Naive thymus-derived CD8-positive, alpha-beta T cell (primary cell): ENCODE measurements at places on chromosomes 1 and 21.

GRCh38 chr21:14675774-14676530, 129.8 kb upstream of the SAMSN1 start:
- peak; percentile 70 for DNase-seq
- no peaks in the 10 kb centered on the region for H3K27me3 ChIP-seq
- H3K36me3 ChIP-seq: no peaks in the 10 kb centered on the region
- peaks cover 53% of the 10 kb centered on the region for H3K4me1 ChIP-seq
- peak overlapping the region; percentile 100 for H3K27ac ChIP-seq

DNA sequence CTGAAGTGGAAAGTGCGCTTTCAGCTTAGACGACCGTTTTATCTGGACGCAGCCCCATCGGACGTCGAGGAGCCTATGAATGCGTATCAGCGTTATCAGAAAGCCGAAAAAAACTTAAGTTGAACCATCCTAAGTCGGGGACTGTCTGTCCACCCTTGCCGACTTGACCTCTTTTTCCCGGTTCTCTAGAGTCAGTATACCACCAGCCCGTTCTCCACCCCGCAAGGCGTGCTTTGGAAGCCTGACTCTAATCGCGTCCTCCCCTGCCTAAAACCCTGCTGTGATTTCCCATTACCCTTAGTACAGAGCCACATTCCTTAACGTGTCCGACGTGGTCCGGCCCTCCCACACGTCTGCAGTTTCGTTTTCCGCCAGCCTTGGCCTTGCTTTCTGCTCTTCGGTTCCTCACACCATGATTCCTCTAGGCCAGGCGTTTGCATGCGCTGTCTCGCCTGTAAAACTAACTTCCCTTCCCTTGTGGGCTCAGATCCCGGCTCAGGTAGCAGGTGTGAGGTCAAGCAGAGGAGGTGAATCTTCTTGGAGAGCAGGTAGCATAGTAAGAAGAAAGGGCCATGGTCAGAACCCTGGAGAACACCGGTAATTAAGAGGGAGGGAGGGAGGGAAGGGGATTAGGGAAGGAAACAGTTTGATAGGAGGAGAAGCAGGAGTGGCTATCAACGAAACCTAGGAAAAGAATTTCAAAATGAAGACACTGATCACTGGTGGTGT, 865 bp downstream of the ADPRS start:
- peaks cover 6% of the 10 kb centered on the region for H3K4me1 ChIP-seq
- H3K4me3 ChIP-seq: peak overlapping the region; percentile 87
- DNase-seq: no peak
- H3K27me3 ChIP-seq: no peaks in the 10 kb centered on the region

DNA sequence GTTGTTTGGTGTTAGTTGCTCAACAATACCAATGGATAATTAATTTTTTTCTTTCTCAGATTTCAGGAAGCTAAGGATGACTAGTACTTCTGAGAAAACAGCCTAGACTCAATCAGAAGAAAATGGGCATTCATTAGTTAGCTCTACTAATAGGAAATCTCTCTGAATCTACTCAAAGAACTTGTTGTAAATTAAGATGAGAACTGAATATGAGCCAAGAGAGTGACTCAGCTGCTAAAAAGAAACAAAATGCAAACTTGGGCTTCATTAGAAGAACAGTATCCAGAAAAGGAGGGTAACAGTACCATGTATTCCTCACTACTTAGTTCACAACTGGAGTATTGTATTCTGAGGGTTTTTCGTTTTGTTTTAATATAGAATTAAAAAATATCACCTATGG, 12.5 kb downstream of the FOXJ3 start:
- no peak overlapping the region for H3K4me3 ChIP-seq
- DNase-seq: no peak
- H3K27me3 ChIP-seq: no peaks in the 10 kb centered on the region
- H3K36me3 ChIP-seq: no peaks in the 10 kb centered on the region
- peaks cover 85% of the 10 kb centered on the region for H3K4me1 ChIP-seq

DNA sequence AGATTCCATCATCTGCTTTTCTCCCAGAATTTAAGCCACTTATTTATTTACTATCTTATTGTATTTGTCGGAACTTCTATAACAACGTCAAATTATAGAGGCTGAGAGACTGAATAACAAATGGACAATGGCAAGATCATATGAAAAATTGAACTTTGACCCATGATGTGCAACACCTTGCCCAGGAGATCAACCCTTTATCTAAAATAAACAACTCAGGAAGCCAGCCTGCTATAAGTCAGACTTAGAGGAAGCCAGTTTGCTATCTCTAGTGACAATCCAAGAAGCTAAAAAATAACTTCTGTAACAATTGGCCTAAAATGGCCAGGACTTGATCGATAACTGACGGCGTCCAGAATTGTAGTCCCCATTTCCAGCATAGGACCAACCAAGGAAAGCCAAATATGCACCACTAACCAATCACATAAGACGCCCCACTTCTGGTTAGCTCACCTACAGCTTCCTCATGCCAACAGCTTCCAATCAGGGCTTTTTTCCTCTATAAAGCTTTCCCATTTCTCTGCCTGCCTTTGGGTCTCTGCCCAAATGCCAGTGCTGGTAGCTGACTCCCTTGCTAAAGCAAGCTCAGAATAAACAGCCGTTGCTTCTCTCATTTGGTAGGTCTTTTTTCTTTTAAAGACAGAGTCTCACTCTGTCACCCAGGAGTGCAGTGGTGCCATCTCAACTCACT, 28.5 kb downstream of the ANP32E start:
- no peaks in the 10 kb centered on the region for H3K36me3 ChIP-seq
- no peak for DNase-seq
- H3K27me3 ChIP-seq: no peaks in the 10 kb centered on the region
- no peaks in the 10 kb centered on the region for H3K4me1 ChIP-seq
- H3K27ac ChIP-seq: no peak overlapping the region

DNA sequence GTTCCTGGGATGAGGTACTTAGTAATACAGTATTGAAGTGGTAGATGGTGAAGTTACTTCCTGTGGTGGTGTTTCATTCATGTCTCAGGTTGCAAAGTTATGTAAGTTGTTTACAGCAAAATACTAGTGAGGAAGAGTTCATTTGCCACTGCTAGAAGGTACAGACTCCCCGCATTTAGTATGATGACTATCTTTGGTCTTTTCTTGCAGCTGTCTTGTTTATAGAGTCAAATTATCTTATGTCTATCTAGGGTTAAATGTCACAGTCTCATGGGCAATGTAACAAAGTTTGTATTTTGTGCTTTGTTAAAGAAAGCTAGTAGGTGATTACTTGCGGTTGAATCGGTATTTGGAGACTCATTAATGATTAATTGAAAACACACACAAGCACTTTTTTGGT, 50.2 kb downstream of the LRRC8D start:
- H3K4me1 ChIP-seq: peaks cover 20% of the 10 kb centered on the region
- peak overlapping the region; percentile 28 for H3K4me3 ChIP-seq
- H3K27me3 ChIP-seq: no peaks in the 10 kb centered on the region
- H3K36me3 ChIP-seq: peaks cover 11% of the 10 kb centered on the region
- peak overlapping the region; percentile 96 for H3K27ac ChIP-seq

- no peak overlapping the region for H3K4me3 ChIP-seq
- H3K27ac ChIP-seq: no peak overlapping the region
- H3K4me1 ChIP-seq: peaks cover 13% of the 10 kb centered on the region
- H3K27me3 ChIP-seq: no peaks in the 10 kb centered on the region
- no peaks in the 10 kb centered on the region for H3K36me3 ChIP-seq
- DNase-seq: no peak
Measured at GRCh38 chr21:42509244-42509643, 4.4 kb upstream of the SLC37A1 start.

- no peak overlapping the region for H3K4me3 ChIP-seq
- DNase-seq: no peak
- H3K27me3 ChIP-seq: no peaks in the 10 kb centered on the region
- H3K27ac ChIP-seq: no peak overlapping the region
Measured at GRCh38 chr21:36858320-36858957, 108.0 kb downstream of the HLCS start.

- H3K27ac ChIP-seq: no peak overlapping the region
- no peak for DNase-seq
- H3K4me1 ChIP-seq: no peaks in the 10 kb centered on the region
- no peak overlapping the region for H3K4me3 ChIP-seq
- no peaks in the 10 kb centered on the region for H3K36me3 ChIP-seq
Measured at GRCh38 chr1:152182944-152183361, 23.9 kb upstream of the RPTN start.

DNA sequence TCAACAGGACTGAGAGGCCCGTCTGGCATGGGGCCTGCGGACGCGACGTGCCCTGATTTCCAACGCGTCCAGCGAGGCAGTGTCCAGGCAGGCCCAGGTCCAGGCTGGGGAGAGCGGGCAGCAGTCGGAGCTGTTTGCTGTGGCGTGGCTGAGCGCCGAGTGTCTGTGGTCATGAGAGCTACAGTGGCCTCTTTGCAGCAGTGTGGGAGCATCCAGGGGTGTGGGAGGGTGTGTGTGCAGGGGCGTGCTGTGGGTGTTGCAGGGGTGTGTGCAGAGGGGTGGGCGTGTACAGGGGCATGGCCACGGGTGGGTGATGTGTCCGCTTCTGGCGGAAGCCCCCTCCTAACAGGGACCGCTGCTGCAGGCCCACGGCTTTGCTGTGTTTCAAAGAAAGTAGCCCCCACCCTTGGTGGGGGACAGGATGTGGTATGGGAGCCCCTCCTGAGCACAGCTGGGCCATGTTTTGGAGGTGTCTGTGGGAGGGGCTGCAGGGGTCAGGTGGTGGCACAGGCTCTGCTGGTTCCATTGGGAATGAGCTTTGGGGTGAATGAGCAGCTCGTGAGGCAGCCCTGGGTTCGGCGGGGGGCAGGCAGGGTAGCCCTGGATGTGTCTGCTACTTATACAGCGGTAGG, 17.7 kb downstream of the PLCH2 start:
- H3K27me3 ChIP-seq: no peaks in the 10 kb centered on the region
- peaks cover 59% of the 10 kb centered on the region for H3K4me1 ChIP-seq
- H3K4me3 ChIP-seq: peak overlapping the region; percentile 74
- no peaks in the 10 kb centered on the region for H3K36me3 ChIP-seq
- peak overlapping the region; percentile 93 for H3K27ac ChIP-seq

GRCh38 chr1:110495926-110496600, 22.9 kb downstream of the KCNA10 start:
- H3K36me3 ChIP-seq: no peaks in the 10 kb centered on the region
- no peaks in the 10 kb centered on the region for H3K4me1 ChIP-seq
- no peak overlapping the region for H3K4me3 ChIP-seq
- H3K27me3 ChIP-seq: peaks cover 5% of the 10 kb centered on the region
- peak; percentile 73 for DNase-seq
- no peak overlapping the region for H3K27ac ChIP-seq

DNA sequence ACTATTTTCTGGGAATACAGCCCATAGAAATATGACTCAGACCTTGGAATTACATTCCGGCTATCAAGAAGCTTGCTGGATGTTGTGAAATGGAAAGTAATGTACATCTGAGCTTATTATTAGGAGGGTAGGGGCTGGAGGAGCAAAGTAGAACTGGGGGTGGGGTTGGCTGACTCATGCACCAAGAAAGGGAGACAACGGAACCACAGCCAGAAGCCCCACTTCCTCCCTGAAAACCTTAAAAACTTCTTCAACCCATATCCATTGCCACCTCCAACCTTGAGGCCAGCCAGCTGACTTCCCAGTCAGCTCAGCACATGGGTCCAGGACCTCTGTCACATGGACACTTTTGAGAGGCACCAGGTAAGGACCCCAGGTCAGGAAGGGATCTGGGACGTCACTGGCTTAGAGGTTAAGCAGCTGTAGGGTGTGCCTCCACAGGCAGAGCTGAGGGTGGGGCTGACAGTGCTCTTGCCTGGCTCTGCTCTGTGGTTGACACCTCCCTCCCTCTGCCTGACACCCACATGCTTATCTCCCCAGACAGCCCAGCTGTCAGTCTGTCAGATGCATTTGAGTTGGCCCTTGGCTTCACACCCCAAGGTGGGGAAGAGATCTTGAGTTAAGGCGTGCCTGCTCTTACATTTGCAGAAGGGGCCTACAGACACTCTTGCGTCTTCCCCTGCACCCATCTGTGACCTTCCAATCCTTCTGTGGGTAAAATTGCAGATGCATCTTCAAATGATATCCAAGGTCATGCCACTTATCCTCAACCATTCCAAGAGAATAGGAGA, 5.7 kb upstream of the ZNF683 start:
- H3K36me3 ChIP-seq: no peaks in the 10 kb centered on the region
- peaks cover 3% of the 10 kb centered on the region for H3K27me3 ChIP-seq
- H3K27ac ChIP-seq: peak overlapping the region; percentile 85

DNA sequence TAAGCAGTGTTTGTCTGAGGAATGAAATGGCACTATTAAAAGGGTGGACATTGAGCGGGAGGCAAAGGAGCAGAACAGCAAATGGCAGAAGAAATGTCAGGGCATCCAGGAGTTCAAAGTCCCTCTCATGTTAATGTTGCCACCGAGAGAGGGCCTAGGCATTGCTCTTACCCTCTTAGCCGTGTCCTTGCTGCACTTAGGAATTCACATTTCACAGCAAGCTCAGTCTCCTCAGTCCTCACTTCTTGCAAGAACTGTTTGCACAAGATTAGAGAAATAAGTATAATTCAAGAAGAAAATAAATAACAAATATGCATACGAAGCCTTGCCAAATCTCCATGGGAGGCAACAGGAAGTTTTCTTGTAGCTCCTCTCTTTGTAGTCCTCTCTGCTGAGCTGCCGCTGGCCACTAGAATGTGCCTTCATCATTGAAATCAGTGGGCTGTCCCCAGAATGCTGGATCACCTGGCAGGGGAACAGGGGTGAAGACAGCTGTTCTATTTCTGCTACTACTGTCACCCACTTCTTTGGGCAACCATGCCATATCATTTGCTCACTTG, 205.8 kb downstream of the ZNF326 start:
- H3K4me3 ChIP-seq: no peak overlapping the region
- H3K27me3 ChIP-seq: peaks cover 24% of the 10 kb centered on the region
- no peaks in the 10 kb centered on the region for H3K36me3 ChIP-seq
- H3K27ac ChIP-seq: no peak overlapping the region
- no peaks in the 10 kb centered on the region for H3K4me1 ChIP-seq

- DNase-seq: no peak
- H3K4me3 ChIP-seq: no peak overlapping the region
- no peaks in the 10 kb centered on the region for H3K36me3 ChIP-seq
- H3K27ac ChIP-seq: no peak overlapping the region
- no peaks in the 10 kb centered on the region for H3K4me1 ChIP-seq
Measured at GRCh38 chr1:204659056-204659455, 26.5 kb downstream of the LRRN2 start.

DNA sequence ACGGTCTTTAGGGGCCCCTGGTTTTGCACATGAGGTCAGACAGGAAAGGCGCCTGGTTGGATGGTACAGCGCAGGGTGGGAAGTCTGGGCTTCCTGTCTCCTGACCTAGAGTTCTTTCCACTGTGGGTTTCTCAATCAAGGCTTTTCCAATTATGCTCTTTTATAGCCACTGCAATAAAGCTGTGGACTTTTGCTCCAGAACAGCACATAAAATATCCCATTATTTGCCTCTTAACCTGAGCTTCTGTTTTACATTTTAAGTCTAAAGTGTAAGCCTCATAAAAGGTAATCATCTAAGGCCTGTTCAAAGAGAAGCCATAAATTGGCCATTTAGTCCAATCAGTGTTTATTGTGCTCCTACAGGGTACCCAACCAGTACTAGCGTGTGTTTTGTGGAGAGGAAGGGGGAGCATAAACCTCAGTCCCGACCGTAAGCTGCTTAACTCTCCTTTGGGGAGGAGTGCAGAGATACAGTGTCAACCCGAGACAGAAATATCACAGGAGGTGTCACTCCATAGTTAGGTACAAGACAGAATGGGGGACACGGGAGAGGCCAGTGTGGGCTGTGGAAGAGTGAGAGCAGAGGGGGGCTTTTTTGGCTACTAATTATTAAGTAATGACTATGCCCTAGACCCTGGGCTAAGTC, 270.0 kb downstream of the TRABD2B start:
- peaks cover 40% of the 10 kb centered on the region for H3K27me3 ChIP-seq
- H3K4me3 ChIP-seq: no peak overlapping the region
- no peak overlapping the region for H3K27ac ChIP-seq
